ENCODE measurements at places on chromosomes 3 and 15.

DNA sequence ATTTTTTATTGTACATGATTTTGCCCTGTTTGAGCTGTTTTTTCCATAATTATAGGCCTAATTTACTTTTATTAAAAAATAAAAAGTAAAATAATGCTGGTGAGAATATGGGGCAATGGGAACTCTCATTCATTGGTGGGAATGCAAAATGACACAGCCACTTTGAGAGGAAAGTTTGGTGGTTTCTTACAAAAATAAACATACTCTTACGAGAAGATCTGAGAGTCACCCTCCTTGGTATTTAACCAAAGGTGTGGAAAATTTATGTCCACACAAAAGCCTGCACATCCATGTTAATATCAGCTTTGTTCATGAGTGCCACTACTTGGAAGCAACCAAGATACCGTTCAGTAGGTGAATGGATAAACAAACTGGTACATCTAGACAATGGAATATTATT, 9.8 kb downstream of the MUC13 start:
- no peak for DNase-seq

DNA sequence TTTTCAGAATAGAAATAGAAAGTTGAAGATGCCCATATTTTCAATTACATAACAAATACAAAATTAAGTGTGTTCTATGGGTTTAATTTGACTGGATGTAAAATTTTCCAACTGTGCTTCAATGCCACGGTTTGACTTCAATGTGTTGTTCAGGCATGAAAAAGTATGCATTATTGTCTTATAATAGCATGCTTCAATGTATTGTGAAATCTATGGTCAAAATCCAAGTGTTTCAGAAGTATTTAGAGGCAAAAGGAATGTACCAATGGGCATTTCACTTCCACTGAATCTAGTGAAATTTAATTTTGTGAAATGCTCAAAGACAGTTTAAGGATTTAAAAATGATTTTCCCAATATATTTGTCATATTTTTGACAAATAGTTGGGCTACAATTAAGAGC, 16.0 kb downstream of the NEK10 start:
- DNase-seq = no peak

DNA sequence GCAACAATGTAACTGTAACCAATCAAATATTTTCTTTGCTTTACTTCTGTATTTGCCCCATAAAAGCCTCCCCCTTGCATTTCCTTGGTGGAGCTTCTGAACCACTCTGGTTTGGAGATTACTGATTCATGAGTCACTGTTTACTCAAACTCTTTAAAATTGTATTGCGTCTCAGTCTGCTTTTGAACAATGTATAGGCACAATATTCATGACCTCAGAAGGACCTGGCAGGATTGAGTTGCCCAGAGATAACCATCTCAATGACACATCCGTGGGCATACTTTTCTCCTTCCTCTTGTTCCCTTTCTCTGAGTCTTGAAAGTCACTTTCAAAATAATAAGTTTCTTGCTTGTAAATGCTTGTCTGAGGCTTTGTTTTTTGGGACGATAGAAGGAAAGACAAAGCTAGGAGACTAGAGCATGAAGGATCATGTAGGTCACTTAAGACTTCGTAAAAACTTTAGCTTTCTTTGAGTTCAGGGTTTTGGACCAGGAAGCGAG, 57.1 kb upstream of the POU1F1 start:
- DNase-seq = no peak

DNA sequence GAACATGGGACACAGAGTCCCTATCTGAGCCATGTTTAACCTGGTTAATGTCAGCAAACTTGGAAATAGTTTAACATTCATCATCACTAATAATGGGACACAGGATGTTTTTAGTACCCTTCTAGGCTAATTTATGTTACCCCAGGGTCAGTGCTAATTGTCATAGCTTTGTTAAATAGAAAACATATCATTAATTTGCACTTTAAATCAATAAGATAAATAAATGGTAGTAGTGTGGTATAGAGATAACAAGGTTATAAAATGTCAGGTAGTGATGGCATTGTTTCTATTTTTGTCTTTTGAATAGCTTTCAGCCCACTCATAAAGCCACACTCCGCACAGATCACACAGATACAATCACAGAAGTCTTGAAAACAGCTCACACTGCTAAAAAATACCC, 534.9 kb downstream of the MECOM start:
- no peak for DNase-seq

GRCh38 chr3:25143356-25144025, 284.6 kb upstream of the RARB start:
- no peak for DNase-seq

- DNase-seq = no peak
Measured at GRCh38 chr15:92623435-92623834, 32.1 kb downstream of the FAM174B start.

- no peak for DNase-seq
Measured at GRCh38 chr3:34724916-34725499, 914.3 kb upstream of the ARPP21 start.

DNA sequence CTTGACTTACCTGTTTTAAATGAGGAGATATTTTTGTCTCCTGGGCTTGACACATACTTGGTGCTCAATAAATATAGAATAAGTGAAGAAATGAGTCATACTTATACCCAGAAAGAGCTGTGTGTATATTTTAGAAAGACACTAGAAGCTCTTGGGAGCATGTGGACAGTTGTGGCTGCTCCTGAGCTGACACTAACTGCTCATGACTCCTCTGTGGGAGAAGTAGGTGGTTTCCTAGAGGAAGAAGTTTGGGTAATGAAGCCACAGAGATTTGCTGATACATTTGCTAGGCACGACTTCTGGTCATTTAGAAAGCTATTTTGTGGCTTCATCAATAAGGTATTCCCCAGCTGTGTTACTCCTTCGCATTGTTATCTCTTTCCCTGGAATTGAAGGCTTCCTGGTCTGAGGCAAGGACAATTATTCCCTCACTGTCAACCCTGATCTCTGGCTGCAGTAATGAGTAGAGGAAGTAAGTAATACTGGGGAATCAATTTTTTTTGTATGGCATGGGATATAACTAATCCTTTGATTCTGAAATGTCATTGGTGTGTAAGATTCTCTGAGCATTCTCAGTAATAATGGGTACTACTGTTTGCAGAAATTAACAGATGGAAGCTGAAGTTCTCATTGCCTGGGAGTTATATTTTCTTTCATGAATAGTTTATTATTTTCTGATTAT, 79.6 kb upstream of the DCBLD2 start:
- DNase-seq = no peak

DNA sequence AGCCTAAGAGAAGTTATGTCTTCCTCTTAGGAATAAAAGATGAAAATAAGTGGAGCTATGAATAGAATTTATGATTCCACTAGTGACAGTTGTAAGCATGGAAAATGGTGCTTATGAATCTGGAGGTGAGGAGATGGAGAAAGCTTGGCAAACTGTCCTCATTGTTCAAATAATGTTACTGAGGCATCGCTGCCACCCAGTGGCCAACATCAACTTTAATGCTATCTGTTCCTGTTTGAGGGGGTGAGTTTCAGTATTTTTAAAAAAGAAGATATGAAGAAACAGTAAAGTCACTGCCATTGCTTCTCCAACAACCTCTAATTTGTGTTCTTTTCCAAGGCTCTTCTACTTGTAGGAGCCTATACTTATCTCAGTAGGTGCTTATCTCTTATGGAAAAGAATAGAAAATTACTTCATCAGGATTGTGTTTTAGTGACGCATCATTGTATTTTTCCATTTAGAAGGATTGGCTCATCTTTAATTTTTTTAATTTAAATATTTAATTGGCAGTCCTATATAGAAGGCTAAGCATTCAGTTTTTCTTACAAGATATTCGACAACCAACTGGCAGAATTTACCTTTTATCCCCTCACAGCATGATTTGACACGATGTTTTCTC, 260.4 kb upstream of the P2RY1 start:
- DNase-seq = no peak

DNA sequence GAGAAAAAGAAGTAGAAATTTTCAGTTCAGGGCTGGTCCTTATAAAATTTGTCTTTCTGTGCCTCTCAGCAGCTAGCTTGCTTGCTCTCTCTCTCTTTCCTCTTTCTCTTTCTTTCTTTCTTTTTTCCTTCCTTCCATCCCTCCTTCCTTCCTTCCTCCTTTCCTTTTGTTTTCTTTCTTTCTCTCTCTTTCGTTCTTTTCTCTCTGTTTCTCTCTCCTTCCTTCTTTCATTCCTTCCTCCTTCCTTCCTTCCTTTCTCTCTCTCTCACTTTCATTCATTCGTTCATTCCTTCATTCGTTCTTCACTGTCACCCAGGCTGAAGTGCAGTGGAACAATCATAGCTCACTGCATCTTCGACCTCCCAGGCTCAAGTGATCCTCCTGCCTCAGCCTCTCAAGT, 69.3 kb upstream of the CPOX start:
- no peak for DNase-seq

- DNase-seq = no peak
Measured at GRCh38 chr3:192884777-192885773, 32.6 kb downstream of the MB21D2 start.

- DNase-seq = no peak
Measured at GRCh38 chr3:48410205-48411040, 19.5 kb downstream of the PLXNB1 start.

GRCh38 chr3:99825004-99825640, 7.5 kb downstream of the CMSS1 start:
- DNase-seq = no peak

DNA sequence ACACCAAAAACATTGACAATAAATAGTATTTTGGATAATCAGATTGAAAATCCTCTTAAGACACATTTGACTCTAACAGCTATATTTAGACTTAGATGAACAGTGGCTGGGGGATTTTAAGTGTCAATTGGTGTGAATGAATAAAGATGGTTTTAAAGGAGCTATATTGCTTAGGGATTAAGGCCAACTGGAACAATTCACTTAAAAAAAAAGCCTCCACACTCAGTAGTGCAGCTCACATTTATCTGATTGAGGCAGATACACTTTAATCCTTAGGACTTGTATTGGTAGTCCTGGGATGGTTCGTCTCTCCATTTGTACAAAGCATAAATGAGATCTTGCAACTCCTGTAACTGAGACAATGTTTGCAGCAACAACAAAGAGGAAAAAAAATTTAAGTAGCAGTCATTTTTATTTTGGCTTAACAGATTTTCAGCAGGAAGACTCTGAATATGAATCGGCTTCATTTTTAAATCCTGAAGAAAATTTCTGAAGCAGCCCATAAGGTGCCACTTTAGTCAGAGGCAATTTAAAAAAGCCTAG, 112.0 kb downstream of the UACA start:
- DNase-seq = no peak

GRCh38 chr3:13420045-13420830, at the start of gene NUP210:
NUP210 (minus strand) TSS chr3:13420322; CDS start chr3:13420226, 96 bp downstream.
- DNase-seq = peak; percentile 80

All from activated T-cell treated with anti-CD3 and anti-CD28 coated beads, Interleukin-2, amount 50 U/mL, for 24 hours (primary cell).